ENCODE measurements at places on chromosomes 16 and 17.

DNA sequence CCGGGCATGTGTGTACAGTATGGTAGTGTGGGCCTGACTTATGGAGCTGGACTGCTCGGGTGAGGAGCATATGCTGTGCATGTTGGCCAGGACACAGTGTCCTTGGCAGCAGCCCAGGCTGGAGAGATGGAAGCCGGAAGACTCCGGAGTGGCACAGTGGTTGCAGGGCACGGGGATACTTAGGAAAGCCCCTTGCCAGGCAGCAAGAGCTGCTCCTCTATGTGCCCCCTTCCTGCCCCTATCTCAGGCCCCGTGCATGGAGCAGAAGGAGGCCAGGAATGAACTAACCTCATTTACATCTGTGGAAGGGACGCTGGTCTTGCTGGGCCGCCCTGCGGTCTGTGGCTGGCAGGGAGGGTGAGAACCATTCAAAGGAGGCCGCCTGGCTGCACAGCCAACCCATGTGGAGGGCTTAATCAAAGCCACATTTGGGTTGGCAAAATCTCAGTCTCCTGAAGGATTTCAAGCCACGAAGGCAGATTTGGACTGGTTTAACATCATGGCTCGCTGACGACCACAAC is 32.2 kb upstream of the RCVRN start:
- no peak for DNase-seq

DNA sequence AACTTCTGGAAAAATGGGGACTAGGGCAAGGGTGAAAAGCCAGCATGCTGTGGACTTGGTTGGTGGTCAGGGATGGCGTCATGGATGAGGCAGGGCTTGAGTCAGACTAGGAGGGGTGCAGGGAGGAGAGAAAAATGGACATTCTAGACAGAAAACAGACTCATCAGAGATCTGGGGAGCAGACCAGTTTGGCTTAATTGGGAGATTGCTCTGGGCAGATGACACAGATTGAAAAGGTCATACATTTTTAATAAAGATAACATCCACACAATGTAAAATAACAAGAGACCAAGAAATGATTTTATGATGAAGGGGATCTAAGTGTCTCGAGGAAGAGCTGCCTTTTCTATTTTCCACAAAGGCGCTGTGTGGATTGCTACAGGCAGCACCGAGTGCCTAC is 326.3 kb downstream of the XYLT1 start:
- no peak for DNase-seq

GRCh38 chr17:81813371-81813684 is 9.4 kb downstream of the GCGR start:
- DNase-seq: no peak

GRCh38 chr17:80367503-80367902 is 47.5 kb upstream of the ENDOV start:
- DNase-seq: no peak

GRCh38 chr16:22693638-22694340 is 120.2 kb upstream of the HS3ST2 start:
- DNase-seq: no peak

- no peak for DNase-seq
Observed at GRCh38 chr17:57603978-57604377, 141.1 kb downstream of the CCDC182 start.

DNA sequence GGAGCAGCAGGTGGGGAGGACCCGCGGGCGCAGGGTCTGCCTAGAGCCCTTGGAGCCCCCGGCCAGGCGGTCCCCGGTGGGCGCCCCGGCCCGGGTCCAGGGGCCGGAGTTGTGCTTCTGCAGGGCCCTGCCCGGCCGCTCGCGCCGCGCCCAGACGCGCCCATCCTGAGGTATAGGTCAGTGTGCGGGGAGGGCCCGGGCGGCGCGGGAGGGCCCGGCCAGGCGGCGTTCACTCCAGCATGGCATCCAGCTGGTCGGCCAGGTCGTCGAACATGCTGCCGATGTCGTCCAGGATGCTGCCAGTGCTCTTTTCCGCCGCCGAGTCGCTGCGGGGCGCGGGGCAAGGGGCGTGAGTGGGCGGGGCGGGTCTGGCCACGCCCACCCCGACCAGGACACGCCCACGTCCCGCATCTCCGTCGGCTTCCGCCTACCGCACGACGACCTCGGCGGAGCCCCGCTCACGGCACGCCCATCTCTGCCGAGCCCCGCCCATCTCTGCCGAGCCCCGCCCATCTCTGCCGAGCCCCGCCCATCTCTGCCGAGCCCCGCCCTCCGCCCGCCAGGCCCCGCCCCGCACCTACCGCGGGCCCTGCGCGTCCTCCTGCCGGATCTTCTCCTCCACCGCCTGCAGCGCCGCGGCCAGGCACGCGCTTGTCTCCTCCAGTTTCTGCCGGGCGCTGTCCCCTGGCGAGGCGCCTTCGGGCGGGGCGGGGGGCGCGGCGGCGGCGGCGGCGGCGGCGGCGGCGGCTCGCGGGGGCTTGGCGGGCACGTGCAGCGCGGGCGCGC is 17.9 kb downstream of the CASKIN1 start:
- DNase-seq: no peak

DNA sequence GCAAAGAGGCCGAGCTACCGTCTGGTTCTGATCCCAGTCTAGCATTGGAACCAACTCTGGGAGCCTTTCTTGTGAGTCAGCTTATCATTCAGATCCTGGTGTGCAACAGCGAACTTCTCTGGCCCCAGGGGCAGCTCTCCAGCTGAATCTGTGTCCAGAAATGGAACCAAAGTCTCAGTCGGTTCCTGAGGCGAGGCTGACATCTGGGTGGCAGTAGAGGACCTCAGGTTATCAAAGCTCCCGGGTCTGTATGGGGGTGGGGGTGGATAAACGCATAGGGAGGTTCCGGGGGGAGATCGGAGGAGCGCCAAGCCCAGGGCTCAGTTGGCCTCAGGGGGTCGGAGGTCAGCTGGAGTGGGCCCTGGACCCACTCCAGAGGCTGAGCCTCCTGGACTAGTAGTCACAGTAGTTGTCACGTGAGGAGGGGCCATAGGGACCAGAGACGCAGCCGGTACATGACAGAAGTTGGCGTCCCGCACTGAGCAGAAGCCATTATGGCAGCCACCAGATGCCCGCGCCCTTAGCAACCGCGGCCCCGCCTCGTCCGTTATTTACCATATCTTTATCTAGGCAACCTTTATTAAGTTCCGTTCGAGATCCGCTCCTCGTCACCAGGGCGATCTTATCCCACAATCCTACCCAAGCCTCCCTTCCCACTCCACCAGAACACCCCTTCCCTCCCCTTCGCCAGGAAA is 12.9 kb downstream of the RDM1 start:
- DNase-seq: no peak

GRCh38 chr17:41026715-41027471 is at the start of gene KRTAP1-5:
Gene KRTAP1-5 (minus strand): TSS chr17:41027208. CDS start chr17:41027155, 53 bp downstream.
- DNase-seq: no peak

DNA sequence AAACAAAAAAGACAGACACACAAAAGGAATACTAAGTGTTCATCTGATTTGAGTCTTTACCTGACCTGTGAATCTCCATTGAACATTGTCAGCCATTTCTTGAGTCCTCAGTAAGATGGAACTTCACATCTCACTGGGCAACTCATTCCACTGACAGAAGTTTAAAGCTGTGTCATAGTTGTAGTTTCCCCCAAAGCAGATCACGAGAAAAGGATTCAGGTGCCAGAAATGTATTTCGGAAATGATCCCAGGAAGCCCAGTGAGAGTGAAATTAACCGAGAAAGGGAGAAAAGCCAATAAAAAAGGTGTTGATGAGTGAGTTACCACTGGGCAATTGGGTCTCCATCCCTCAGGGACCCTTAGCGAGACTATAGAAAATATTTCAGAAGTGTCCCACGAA is 6.5 kb downstream of the CHD9 start:
- DNase-seq: no peak

GRCh38 chr17:18187821-18188761 is 4.5 kb downstream of the ALKBH5 start:
- no peak for DNase-seq
